CD4-positive, alpha-beta T cell treated with Interleukin-17A for 1 hour (primary cell): ENCODE measurements at places on chromosomes 11 and 22.

GRCh38 chr22:43479962-43480361, 68.1 kb downstream of the MPPED1 start:
- no peak for DNase-seq

GRCh38 chr11:38819981-38820380, 2221.9 kb upstream of the RAG2 start:
- no peak for DNase-seq

DNA sequence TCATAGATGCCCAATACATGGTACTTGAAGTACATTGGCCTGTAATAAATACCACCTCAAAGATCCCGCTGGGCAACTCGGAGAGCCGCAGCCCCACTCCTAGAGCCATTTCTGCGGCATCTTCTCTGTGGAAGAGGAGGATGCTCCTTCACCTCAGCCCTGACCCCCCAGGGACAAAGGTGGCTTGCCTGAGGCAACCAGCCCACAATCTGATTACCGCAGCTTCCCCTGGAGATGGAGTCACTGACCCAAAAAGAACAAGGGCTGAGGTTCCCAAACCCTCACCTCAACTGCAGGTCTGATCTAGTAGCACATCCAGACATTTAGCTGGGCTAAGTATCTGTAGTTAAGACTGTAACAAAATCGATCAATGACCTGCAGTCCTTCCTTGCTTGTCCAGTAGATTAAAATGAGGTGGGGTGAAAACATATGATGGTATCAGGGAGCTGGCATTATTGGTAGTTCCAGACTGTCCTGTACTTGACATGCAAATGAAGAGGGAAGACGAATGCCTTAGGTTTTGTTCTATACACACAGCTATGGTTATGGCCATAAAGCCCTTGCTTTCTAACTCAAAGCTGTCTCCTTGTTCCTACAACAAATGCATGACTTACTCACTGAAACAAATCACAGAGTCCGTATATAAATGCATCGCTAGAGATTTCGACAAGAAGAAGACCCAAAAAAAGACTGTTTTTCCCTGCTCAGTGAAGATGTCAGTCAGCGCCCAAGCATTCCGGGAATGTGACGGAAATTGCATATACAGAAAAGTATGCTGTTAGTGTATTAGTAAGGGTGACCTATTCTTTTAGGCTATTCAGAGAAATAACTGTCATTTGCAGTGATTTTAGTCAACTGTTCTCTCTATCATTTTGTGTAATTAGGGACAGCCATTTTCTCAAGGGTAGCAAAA, 33.7 kb downstream of the C11orf71 start:
- no peak for DNase-seq

DNA sequence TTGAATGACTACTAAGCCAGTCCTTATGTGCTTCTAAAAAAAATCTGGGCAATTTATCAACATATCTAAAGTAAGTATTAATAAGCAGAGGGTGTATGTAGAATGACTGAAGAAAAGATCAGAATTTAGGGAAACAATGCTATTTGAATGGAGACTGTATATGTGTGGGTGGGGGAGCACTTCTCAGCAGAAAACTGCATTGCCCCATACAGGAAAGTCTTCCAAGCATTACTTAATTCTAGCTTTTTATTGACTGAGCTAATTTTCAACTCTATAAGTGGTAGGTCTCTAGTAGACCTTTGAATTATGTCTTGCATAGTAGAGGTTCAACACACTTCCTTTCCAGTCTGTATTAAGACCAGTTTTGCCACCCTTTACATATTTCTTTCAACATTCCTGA, 41.7 kb downstream of the CASP12 start:
- DNase-seq = no peak

- no peak for DNase-seq
Observed at GRCh38 chr11:104394508-104394907, 230.6 kb upstream of the PDGFD start.

- DNase-seq = no peak
Observed at GRCh38 chr11:35063488-35063931, 75.5 kb upstream of the CD44 start.

DNA sequence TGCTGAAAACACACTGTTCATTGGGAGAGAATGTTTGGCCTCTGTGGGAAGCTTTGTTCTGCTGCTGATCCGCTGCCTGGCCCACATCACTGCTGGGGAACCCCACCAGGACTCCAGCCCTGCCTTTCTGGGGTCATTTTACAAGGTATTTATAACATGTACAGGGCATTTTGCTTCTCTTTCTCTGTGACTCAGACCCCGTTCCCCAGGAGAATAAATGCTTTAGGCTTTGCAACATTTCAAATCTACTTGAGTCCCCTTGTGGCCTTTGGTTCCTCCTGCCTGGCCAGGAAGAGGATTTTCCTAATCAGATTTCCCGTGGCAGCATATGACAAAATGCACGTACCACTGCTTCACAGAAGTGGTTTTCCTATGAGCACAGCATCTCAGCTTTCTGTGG, 43.0 kb downstream of the BTG4 start:
- DNase-seq = no peak

- DNase-seq = no peak
Observed at GRCh38 chr22:19525116-19525660, 978 bp upstream of the CLDN5 start.

DNA sequence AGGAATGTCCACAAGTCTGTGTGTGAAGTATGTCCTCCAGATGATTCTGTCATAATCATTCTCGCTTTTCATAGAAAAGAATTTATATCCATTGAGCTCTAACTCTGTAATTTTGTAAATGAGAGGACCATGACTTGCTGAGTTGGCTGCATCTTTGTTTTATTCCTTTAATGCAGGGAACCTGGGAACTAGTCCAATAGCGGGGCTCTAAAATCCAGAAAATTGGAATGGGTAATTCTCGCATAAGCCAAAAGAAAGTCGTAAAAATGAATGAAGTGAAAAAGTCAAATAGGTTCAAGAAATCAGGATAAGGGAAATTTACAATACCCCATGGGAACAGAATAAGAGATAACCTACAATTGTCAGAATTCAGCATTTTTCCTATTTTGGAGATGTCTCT, 232.5 kb downstream of the RAB38 start:
- DNase-seq = no peak
